Activated T-cell treated with anti-CD3 and anti-CD28 coated beads, Interleukin-2, amount 50 U/mL, for 72 hours (primary cell): ENCODE measurements at places on chromosomes 11 and 22. TPM values are rescaled to one million over a fixed set of nuclear protein-coding genes. Genes with fewer than 3 reads are reported as not detected.

DNA sequence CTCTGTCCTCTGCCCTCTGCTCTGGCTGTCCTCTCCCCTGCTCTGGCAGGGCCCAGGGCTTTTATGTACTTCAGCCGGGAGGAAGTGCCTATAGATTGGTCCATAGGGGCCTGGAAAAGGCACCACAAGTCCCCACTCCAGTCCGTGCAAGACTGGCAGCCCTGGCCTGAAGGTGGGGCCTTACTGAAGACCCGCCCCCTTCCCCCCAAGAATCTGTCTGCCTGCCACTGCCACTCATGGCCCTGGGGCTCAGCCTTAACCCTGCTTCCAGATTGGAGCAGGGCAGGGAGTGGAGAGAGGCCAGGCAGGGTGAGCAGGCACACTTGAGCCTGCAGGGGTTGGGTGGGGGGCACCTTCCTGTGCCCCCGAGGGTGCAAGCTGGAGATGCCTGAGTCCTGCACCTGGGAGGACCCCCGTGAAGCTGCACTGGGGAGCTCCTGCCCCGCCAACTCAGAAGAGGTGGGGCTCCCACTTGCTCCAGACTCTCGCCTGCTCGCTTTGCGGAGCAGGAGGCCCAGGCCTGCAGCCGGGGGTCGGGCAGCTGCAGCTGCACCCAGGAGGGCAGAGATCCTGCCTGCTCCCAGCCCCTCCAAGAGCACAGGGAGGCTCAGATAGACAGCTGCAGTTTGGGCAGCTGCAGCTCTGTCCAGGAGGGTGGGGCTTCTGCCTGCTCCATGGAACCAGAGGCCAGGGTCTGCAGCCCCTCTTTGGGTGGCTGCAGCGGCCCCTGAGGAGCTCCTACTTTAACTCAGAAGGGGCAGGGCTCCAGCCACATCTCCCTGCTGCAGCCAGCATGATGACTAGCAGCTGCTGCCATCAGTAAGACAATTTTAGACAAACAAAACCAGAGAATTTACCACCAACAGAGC is 51.0 kb upstream of the SC5D start:
- DNase-seq = no peak

- no peak for DNase-seq
Measured at GRCh38 chr11:126407101-126407521, 51.6 kb downstream of the ST3GAL4 start.

Gene CTTN
- 29.5 TPM for total RNA-seq

Gene RIBC2
- 3.5 TPM for total RNA-seq

Gene CASP12
- total RNA-seq = 0.31 TPM
